NCI-H1092 (cell line): ENCODE measurements at places on chromosomes 5 and 9.

DNA sequence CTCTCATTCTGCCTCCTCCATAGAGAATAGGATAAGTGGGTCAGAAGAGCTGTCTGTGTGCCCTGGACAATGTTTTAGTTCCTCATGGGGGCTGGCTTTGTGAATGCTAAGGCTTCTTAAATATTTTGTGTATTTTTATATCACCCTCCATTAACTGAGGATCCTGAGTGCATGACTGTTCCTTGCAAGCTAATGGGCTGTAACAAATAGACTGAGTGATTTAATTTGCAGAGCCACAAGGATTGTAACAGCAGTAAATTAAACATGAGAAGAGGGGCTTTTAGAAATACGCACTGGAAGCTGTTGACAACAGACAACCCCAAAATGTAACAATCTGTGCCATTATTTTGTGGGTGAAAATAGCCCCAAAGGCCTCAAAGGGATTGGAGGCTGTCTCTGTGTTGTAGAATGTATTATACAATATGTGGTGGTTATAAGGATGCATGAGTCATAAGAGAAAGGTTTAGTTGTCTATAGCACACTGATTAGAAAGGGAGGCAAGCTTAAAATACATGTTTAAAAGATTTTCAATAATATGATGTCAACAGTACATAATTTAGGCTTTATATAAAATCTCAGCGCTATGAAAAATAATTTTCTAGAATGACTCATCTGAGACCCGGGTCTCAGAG, 152.7 kb upstream of the ACTBL2 start:
- no peak for DNase-seq

DNA sequence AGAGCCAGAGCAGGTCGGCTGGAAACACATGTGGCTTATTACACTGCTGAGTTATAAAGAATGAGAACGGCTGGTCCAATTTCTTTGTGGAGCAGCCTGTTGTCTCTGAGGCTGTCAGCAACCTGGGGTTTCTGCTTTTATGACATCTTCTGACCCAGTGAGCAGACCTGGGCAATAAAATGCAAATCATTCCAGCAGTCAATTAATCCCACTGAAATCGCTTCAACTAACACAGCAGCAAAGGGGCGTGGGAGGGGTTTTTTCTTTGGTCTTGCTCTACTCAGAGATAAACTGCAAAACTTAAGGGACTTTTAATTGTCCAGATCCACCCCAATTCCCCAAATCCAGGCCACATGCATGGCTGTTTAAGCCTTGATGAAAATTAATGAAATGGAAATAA, 215.7 kb downstream of the SLIT3 start:
- no peak for DNase-seq

DNA sequence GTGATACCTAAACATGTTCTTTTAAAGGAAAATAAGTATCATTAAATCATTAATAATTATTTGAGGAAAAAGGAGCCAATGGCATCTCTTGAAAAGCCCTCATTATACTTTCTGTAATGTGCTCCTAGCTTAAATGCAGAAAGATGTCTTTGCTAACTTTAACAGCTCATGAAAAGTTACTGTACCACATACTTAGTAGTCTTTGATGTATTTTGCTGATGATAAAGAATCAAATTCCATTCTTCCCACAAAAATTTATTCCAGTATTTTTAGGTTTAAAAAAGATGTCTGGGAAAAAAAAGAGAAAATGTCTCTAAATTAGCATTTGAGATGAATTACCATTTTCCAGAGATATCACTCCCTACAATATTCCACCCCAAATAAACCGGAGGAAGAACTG, 112.5 kb downstream of the PPP2R2B start:
- DNase-seq, result no peak

DNA sequence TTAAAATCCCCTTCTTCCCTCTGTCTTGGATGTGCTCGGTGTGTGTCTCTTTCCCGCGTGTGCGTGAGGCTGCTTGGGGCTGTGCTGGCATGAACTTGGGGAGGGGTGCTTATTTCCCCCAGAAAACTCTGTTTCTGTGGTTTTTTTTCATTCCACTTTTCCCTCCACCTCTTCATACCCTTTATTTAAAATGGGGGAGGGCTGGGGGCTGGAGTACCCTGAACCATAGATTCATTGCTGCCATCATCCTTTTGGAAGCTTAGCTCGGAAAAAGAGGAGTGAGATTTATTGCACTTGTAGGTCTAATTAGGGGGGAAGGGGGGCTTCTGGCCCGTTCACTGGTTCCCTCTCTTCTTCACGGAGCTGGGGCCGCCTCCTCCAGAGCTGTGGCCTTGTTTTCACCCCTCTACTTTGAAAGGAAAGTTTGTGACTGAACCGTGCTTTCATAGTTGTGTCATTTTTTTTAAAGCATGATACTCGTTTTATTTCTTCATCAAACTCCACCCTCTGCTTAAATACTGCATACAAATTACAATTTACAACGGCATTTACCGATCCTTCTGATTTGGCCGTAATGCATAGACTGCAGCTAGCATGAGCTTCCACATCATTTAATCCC, 2.9 kb downstream of the NR2F1 start:
- DNase-seq, result no peak

- DNase-seq, result no peak
Observed at GRCh38 chr5:139022528-139022927, 147.4 kb upstream of the LRRTM2 start.

DNA sequence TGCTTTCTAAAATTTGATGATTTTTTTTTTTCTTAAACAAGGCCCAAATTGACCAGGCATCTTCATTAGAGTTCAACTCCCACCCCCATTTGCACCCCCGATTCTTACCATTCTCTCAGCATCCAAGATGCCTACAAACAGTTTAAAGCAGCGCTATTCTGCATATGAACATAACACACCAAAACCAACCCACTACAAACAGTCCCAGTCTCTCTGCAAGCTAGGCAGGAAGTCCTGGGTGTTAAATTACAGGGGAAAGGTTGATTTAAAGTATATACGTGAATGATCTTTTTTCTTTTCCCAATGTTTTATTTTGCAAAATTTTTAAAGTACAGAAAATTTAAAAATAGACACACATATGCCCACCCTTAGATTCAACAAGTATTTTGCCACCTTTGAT, 127.0 kb downstream of the ADAMTS12 start:
- DNase-seq, result no peak

- DNase-seq, result no peak
Observed at GRCh38 chr5:154002511-154003020, 36.1 kb downstream of the FAM114A2 start.

DNA sequence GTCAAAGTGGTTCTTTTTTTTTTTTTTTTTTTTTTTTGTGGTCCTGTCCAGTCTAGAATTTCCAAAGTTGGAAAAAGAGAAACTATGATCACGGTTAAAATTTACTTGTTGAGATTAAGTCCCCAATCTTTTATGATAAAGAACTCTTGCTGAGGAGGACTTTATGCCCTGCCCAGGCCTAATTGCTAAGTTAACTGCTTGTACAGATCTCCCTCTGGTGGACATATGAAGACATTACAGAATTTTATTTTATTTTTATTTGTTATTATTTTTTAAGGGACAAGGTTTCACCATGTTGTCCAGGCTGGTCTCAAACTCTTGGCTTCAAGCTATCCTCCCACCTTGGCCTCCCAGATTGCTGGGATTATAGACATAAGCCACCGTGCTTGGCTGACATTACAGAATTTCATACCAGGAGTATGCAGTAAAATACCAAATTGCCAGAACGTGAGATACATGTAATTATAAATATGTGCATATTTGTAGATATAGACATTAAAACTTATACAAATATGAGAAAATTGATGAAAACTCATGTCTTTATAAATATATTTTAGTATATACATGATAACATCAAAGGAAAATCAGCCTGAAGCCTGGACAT, 91.2 kb downstream of the RFK start:
- peak; percentile 28 for DNase-seq

DNA sequence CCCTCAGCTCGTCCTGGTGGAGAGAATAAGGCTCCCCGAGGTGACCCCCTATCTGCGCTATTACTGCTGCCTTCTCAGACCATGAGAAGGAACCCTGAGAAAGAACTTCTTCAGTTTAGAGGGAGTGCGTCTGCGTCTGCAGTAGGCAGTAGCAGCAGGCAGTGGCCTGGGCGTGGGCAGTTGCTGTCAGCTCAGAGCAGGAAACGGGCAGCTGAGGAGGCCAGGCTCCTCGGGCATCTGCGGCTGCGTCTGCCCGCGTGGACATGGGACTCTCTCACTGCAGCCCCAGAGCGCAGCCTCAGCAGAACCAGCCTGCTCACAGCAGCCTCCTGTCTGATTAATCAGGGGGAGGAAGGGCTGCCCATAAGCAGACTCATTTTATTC, 49.8 kb upstream of the FCN1 start:
- no peak for DNase-seq

- no peak for DNase-seq
Observed at GRCh38 chr5:6716629-6717149, 3.5 kb downstream of the TENT4A start.

- DNase-seq, result peak; percentile 73
Observed at GRCh38 chr9:94157050-94157801, 73.0 kb downstream of the PTPDC1 start.

DNA sequence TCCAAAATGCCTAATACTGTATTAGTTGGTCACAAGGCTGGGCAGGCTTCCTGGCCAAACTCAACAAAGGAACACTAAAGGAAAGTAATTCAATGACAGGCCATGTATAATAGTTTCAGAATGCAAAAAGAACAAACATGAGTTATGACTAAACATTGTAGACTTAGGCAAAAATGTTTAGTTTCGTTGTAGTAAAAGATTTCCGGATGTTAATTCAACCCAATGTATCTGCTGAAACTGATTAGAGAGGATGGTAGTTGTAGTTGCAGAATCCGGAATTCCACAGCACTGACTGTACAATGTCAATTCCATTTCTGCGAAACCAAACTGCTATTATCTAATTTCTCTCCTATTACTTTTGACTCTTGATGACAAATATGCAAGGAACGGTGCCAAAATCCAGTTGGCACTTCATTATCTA, 117.9 kb upstream of the FST start:
- DNase-seq, result no peak

GRCh38 chr9:130022566-130023143, 20.3 kb downstream of the FNBP1 start:
- no peak for DNase-seq

DNA sequence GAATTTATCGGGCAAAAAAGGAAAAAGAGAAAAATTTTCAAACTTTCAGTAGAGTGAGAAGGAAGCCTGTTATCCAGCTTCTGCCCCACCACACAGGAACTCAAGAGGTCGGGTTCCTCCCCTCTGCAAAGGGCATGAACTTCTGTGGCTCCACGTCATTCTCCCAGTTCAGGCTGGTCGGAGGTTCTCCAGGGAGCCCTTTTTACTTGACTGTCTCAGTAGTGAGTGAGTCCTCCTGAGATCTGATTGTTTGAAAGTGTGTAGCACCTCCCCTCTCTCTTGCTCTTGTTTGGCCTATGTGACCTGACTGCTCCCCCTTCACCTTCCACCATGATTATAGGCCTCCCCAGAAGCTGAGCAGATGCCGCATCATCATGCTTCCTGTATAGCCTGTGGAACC, 9.7 kb downstream of the SPINK1 start:
- no peak for DNase-seq

GRCh38 chr5:89504051-89504450, 621.1 kb upstream of the MEF2C start:
- DNase-seq, result no peak

- DNase-seq, result peak; percentile 7
Observed at GRCh38 chr5:73792687-73793320, 166.8 kb downstream of the ARHGEF28 start.

DNA sequence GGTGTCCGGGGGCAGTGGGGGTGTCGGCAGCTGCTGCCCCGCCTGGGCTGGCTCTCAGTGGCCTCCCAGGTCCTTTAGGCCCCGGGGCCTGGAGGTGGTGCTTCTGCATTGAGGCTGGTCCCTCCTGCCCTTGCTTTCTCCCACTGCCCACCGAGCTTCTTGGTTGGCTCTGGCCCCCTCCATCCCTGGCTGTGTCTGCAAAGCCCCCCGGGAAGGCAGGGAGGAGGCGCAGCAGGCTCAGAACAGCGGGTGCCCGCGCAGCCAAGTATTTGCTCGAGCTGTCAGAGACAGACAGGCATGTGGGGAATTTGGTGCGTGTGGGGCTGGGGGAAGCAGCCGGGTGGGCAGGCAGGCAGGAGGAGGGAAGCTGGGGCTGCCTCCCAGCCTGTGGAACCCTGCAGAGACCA, 11.5 kb downstream of the CXXC5 start:
- no peak for DNase-seq

GRCh38 chr5:14417276-14417730, 164.3 kb upstream of the OTULINL start:
- DNase-seq, result no peak

- DNase-seq, result peak; percentile 3
Observed at GRCh38 chr5:55691265-55692105, 20.6 kb downstream of the SLC38A9 start.

GRCh38 chr5:172436879-172437369, 17.4 kb downstream of the SH3PXD2B start:
- DNase-seq, result no peak

GRCh38 chr5:1480217-1480616, 35.0 kb upstream of the SLC6A3 start:
- DNase-seq, result no peak

GRCh38 chr9:3508521-3509291, 17.1 kb downstream of the RFX3 start:
- no peak for DNase-seq

- DNase-seq, result peak; percentile 44
Observed at GRCh38 chr5:36507332-36507952, 99.0 kb upstream of the SLC1A3 start.

DNA sequence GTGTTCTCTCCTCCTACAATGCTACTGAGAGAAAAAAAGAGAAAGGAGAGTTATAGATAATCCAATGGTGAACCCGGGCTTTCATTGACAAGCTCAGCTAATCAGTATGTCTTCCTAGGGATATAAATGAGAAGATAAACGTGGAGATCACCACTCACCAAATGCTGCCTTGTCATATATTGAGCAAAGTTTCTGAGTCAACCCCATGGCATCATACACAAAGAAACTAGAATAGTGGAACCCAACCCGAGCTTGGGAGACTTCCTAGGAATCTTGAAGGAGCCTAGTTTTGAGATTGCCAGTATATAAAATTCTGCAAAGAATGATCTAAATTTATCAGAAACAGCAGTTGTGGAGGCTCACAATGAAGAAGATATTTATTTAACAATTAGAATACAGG, 47.8 kb downstream of the PTPN3 start:
- no peak for DNase-seq

DNA sequence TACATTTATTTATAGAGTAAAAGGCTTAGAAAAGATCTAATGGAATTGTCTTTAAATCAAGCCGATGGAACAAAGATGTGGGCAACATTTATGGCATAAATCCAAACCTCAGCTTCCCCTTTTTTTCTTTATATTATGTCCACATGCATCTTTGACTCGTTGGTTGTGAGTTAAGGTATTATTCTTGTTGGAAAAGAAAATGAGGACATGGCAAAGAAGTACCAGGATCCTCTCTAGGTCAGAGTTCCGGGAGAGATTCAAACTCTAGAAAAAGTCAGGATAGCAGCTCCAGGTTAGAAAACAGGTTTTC, 508 bp upstream of the NME5 start:
- DNase-seq, result no peak

DNA sequence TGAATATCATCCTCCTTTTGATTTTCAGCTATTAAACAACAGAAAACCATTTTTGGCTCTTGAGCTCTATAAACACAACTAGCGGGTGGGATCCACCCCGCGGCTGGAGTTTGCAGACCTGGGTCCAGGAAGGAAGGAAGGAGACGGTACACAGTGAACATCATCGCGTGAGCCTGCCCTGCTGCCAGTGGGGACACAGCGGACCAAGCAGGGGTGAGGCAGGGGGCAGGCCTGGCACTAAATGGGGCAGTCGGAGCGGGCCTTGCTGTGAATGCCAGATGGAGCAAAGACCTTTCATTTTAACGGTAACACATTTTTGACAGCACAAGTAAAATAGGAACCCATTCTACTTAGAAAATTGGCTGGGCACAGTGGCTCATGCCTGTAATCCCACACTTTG, 14.4 kb downstream of the TSPAN17 start:
- DNase-seq, result no peak

- no peak for DNase-seq
Observed at GRCh38 chr5:9423571-9423970, 122.3 kb downstream of the SEMA5A start.
